ENCODE measurements at places on chromosomes 5 and 9.

- DNase-seq: peak; percentile 39
Observed at GRCh38 chr9:111598733-111599091, 735 bp downstream of the PTGR1 start.

GRCh38 chr5:43648499-43649124 lies 45.6 kb downstream of the NNT start:
- DNase-seq: peak; percentile 20

DNA sequence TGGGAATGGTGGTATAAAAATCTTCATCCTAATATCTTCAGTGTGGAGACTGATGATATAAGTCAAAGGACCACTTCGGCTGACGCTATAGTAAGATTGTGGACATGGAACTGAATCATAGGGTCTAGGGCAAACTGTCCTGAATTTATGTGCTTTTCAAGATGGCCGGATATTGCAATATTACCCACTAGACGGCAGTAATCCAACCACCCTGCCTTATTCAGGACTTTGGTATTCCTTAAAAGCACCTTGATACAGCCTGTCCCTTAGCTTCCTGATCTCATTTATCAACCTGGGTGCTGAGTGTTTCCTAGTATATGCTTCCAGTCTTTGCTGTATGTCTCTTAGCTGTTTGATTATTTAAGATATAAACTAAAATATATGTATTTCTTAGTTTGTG lies 71.2 kb upstream of the COX7C start:
- no peak for DNase-seq

GRCh38 chr5:113217619-113218184 lies 217.1 kb downstream of the TSSK1B start:
- DNase-seq: no peak
